ENCODE measurements at places on chromosomes 1 and 21. TPM values are rescaled to one million over a fixed set of nuclear protein-coding genes. Genes with fewer than 3 reads are reported as not detected.

DNA sequence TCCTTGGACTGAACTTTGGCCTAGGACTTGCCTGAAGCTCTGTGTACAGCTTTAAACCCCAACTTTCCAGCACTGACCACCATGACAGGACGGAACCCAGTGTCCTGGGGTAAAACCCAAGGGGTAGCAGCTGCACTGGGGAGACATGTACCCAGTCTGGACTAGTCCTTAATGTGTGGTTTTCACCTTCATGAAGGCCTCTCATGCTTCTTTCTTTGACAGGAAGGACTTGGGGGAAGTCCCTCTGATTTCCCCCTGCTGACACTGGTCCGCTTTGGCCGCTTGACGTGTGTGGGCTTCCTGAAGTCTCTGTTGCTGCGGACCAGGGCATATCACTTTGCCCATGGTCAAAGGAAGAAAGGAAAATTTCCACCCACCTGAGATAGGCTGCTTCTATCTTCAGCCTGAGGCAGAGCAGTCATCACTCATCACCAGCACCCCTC is 66.3 kb upstream of the PRDX6 start:
- no peak for DNase-seq

GRCh38 chr1:150366416-150367296 is 2.7 kb downstream of the RPRD2 start:
- DNase-seq: no peak

DNA sequence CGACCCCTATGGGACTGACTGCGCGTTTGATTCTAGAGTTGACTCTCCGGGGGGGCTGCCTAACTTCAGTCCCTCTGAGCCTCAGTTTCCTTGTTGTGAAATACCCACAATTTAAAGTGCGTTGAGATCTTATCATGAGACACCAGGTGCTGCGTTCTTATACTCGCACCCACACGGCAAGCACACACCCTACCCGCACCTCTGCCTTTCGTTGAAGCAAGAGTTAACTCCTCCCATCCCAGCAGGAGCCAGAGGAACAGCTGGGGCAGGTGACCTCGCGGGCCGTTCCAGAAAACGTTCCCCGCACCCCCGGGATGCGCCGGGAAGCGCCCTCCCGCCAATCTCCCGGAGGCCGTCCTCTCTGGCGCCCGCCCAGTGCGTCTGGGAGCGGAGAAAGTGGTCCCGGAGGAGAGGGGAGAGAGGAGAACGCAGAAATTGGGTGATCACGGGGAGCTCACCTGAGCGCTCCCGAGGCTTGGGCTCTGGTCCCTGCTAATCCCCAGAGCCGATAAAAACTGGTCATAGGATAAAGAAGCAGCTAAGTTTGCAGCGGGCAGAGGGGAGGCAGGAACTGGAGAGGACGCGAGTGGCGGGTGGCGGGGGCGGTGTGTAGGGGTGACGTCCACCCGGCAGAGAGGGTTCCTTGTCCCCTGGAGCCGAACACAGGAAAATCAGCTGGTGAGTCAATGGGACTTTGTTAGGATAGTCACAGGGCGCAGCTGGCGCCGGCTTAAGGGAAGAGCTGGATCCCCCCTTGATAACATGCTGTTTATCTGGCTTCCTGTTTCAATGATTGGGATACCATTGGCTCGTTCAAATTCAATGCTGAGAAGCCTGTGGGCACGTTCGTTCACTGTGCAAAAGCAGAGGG is 869 bp downstream of the NAV1 start:
- DNase-seq: peak; percentile 72

DNA sequence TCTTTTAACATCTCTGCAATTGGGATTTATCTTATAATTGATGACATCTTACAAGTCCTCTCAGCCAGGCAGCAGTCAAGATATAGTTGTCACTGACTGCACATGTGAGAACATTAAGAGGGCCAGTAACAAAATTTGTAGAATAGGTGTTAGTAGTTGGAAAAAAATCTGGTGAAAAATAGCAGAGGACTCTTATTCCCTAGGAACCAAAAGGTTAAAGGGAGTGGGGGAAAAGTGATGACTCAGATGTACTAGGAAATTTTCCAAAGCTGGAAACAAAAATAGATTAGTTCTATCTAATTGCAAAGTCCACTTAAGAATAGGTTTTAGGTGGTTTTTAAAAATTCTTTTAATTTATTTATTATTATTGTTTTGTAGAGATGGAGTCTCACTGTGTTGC is 3.6 kb downstream of the NUP210L start:
- DNase-seq: no peak

- DNase-seq: no peak
These were observed 20.7 kb downstream of the METTL13 start for GRCh38 chr1:171802207-171802606.

GRCh38 chr1:244395965-244396364 is 55.7 kb downstream of the ADSS2 start:
- no peak for DNase-seq

The PLEKHN1 gene
- total RNA-seq: not detected

The HSD3B1 gene
- total RNA-seq: not detected

The TMEM240 gene
- total RNA-seq: not detected

Measured in MG63 (cell line).